AML-193 (cell line): ENCODE measurements at places on chromosomes 2 and 18.
A peak's percentile ranks its signal among the peaks of the same experiment; 100 is the strongest.

DNA sequence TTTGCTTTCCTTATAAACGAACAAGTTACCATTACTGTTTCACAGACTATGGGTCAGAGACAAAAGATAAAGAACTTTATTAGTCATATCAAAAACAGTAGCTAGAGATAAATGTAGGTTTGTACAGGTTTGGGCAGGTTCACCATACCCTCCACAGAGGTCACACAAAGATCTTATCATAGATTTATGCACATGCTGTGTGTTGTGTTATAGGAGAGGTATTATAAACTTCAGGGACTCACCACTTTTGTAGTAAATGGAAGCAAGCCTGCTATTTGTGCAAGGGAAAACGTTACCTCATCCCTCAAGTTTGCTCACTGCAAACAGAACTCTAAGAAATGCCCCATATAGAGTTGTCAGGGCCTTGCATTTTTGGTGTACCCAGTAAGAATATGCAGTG, 584.5 kb upstream of the LRRTM1 start:
- no peak for DNase-seq

GRCh38 chr2:168401048-168401556, 55.0 kb upstream of the CERS6 start:
- no peak for DNase-seq

- no peak for DNase-seq
Measured at GRCh38 chr18:26267357-26267930, 41.2 kb downstream of the TAF4B start.

DNA sequence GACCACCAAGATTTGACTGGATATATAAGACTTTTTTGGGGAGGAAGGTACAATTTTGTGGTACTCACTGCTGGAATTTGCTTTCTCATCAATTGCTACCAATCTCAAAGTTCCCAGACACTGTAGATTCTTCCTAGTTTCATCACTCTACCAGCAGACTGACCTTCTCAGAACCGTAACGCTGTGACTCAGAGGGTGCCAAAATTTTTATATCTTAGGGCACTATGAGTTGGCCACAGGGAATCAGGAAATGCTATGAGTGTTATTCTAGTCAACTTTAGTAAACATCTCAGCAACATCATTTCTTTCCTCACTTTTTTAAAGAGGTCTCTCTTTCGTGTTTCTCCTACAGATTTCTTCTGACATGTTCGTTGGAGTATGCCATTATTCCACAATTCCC, 499.0 kb downstream of the TMX3 start:
- no peak for DNase-seq

GRCh38 chr2:217553679-217554078, 449.1 kb downstream of the TNS1 start:
- DNase-seq = no peak

- DNase-seq = no peak
Measured at GRCh38 chr2:223396993-223397392, 205.2 kb downstream of the SCG2 start.

DNA sequence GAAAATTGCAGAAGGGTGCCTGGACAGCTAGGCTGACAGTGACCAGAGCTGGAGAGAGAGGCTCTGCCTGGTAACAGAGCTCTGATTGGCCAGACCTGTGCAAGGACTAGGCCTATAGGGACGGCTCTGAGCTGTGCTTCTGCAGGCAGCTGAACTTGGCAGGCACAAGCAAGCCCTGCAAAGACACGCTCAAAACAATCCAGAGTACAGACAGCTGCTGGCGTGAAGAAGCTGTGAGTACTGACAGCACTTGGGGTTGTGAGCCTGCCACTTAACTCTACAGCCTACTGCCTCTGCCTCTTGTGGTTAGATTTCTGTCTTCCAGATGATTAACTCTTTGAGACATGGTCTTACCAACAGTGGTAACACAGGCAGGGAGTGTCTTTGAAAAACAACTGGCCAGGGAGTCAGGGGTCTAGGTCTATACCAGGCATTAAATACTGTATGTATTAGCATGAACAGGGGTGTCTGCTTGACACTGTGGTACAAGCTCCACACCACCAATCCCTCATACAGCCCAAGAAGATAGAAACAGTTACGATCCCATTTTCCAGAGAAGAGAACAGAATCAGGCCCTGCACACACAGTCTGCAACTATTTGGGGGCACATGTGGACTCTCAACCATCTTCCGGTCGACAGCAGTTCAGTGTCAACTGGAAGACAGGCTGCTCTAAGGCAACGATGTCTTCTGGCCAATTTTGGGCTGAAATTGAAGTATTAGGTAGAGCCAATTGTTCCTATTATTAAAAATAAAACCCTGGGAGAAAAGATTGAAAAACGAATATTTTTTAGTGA, 568.4 kb downstream of the TNS1 start:
- DNase-seq = peak; percentile 80

DNA sequence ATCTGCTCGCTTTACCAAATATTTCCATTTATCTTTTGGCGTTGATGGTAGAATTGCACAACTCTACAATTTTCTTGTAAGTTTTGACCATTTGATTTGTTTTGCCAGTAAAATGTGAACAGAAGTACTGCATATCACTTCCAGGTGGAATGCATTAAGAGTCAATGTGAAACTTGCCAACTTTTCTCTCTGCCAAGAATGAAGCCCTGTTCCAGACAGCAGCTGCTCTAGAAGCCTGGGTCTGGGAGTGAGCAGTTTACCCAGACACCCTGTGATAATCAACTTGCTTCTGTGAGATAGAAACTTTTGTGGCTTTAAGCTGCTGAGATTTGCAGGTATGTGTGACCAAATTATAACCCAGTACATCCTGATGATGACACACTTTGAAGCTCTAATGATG, 115.9 kb upstream of the SYT4 start:
- DNase-seq = no peak

GRCh38 chr2:197205585-197206215, 104.9 kb downstream of the ANKRD44 start:
- no peak for DNase-seq

DNA sequence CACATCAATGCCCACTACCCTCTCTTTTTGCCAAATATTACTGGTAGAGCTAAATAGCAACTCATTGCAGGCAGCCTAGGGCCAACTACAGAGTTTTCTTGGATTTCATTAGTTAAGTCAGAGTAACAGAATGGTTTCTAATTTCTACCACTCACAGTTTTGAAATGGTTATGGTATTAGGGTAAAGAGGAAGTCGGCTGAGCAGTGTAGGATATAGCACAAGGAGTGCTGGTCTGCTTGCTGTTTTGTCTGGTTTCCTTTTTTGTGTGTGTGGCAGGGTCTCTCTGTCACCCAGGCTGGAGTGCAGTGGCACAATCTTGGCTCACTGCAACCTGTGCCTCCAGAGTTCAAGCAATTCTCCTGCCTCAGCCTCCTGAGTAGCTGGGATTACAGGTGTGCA, 289.2 kb upstream of the CCDC68 start:
- peak; percentile 19 for DNase-seq

DNA sequence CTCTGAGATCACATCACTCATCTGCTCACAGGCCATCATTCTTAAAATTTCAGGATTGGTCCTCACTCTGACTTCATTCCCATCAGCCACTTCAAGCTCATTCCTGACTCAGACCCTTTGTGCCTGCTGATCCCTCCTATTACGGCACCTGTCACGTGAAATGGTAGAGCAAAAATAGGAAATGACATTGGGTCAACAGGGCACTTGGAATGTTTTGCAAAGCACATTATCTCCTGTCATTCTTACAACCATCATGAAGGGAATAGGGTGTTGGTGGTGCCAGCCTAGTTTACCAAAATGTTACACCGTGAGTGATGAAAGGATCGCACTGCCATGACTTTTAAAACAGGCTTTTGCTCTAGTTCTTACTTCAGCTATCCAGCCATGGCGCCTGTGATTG, 61.1 kb downstream of the EIF5B start:
- no peak for DNase-seq

DNA sequence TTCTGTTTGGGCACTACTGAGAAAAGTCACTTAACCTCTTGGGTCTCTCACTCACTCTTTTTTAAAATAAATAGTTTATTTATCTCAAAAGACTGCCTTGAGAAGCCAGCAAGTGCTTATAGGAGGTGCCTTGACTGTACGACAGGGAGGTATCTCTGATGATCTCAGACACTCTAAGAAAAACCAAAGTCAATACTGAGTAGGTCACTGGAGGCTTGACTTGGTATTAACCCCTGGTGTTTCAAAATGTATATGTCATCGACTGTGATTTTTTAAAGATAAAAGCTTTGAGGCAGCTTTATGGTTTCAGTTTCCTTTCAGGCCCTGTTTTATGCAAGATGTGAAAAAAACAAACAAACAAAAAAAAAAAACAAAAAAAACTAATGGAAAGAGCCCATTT, 33.7 kb downstream of the MREG start:
- DNase-seq = no peak

- no peak for DNase-seq
Measured at GRCh38 chr18:56723068-56723467, 71.9 kb downstream of the WDR7 start.

DNA sequence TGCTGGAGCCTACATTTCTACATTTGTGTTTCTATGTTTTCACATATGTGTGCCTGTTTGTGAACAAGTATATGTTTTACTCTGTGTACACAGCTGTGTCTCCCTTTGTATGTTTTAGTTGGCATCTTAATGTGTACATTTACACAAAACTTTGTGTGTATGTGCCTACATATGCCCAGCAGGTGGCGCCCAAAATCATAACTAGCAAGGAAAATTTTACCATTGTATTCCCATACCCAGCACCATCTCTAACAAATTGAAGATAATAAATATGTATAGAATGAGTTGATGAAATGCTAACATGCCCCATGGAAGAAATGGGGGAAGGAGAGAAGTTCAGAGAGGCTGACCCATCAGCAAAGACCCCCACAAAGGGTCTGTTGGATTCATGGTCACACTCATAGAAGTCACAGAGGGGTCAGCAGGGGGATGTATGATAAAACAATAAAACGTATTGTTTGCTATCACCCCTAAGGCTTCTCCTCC, 48.1 kb downstream of the PKDCC start:
- peak; percentile 66 for DNase-seq

- DNase-seq = no peak
Measured at GRCh38 chr2:56613254-56613653, 429.5 kb downstream of the CCDC85A start.

DNA sequence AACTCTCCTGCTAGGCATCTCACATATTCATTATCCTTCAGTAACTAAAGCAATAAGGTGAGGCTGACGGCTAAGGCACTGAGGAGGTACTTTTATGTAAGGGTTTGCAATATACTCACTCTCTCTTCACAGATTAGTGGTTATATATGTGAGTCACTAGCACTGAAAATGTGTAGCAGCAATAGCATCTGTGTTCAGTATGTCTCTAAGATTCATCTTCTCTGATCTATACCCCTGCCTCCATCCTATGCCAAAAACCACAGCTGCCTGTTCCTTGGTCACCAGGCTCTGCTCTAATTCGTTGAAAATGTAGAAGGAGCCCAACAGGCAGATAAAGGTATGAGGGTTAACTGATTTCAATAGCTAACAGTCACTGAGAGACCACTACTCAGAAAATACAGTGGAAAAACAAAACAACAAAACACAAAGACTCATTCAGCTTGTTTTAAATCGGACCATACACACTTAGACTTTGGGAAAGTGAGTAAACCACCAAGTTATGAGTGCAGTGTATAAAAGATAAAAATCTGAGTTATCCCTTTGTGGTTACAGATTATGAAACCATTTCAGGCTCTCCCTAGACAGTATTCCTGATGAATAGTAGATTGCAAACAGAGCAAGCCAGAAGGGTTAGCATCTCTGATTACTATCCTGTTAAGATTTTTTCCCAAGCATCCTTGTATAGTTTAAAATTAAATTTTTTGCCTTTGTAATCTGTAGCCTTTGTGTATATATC, 75.3 kb upstream of the CYP26B1 start:
- no peak for DNase-seq

DNA sequence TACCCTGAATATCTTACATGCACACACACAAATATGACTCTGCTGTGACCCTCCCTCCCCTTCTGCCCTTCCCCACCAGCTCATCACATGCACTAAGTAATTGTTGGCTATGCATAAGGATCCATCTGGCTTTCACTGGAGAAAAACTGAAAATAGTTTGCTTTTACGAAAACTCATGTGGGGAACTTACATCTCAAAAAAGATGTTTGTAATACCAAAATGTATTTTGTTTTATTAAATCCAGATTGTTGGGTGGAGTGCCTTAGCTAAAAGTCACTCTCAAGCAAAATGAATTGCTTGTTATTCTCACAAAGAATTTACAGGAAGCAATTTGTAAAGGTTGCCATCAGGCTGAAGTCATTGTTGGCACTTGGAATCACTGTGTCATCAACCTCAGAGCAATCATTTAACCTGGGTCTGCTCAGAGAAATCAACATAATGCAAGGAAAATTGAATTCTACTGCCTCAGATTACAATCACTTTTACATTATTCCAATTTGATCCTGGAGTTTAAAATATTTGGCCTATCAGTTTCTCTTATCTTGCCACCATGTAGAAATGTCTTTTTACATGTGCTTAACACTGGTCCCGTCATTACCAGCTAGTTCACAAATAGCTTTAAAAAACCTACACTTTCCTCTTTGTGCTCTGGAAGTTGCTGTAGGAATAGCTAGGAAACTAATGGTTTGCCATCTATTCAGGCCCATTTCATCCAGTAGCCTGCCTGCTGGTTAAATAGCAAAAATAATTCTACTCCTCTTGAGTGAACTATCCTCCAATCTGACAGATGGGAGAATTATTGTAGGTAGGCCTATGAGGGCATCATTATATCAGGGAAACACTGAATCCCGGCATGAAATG, 90.3 kb upstream of the TMEM17 start:
- no peak for DNase-seq

GRCh38 chr2:10533811-10534321, 85.7 kb upstream of the ODC1 start:
- no peak for DNase-seq

- no peak for DNase-seq
Measured at GRCh38 chr18:54147439-54147838, 77.0 kb downstream of the MBD2 start.

- DNase-seq = no peak
Measured at GRCh38 chr2:45138904-45139303, 129.7 kb upstream of the SIX2 start.

DNA sequence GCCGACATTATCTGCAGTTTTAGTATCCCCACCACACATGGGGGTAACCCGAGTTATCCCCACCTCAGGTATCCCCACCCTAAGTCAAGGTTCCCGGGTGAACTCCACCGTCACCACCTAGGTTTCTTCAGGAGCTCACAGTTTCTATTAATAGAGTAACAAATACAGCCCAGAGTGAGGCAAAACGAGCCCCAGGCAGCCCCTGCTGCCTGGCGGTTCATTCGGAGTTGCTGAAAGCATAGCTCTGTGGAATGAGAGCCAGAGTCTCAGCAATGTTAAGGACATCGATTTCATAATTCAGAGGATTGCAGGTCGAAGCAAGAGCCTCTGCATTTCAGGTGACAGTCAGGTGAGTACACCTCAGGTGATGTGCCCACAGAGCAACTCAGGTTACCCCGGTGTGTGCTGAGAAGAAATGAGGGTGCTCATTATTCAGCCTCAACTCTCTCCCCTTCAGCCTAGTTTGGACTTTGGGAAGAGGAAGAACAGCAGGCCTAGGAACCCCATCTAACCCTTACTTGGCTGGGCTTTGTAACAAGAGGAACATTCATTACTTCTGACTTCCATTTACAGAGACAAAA, 10.7 kb downstream of the SATB2 start:
- DNase-seq = no peak
